AG04450 (cell line): ENCODE measurements at places on chromosomes 7 and 10. TPM values are rescaled to one million over a fixed set of nuclear protein-coding genes. Genes with fewer than 3 reads are reported as not detected.

Gene SMARCD3
- 39.2 and 47.7 TPM in 2 replicates for polyA plus RNA-seq

DNA sequence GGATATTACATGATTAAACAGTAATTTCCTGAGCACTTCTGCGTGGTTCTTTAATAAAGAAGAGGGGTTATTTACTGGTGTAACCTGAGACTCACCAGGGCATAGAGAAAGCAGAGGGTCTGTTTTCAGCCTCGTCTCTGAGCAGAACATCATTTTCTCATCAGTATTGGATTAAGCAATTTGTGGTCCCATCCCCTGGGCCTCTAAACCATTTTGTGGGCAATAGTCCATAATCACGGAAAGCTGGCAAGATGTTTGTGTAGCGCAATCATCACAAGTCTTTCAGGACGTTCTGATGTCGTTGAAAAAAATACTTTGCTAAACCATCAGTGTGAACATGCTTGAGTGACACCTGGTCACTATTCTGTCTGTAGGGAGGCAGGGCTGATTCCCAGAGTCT is 37.1 kb upstream of the SEC61G start:
- DNase-seq, result no peak

DNA sequence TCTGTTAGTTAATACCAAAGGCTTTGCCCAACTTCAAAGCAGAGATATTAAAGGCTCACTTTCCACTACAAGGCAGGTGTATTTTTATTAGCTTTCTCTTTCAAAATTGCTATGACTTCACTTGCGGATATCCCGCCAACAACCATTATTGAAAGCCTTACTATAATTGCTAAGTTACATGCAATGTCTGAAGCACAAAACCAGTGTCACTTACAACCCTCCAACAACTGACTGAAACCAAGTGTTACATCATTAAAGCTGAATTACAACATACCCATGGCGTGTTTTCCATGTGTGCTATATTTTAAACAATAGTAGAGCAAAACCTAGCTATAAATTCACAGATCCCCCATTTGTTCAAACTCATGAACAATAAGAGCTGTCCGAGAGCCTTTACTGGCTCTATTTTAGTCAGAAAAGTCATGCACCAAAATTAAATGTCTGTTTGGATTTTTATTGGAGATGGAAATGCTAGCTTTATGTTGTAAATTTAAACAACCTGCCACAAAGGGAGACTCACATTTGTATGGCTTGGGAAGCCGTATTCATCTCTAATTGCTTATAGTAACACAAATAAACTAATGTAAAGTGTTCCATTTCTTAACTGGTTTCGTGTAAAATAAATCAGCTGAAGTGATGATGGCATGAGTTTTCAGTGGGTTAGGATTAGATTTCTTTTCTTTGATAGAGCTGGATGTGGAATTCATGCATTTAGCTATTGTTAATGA is 227.1 kb downstream of the AGMO start:
- DNase-seq, result no peak

GRCh38 chr10:133452453-133452852 is 1.3 kb upstream of the SCART1 start:
- DNase-seq, result no peak

- DNase-seq, result no peak
Measured at GRCh38 chr10:91771907-91772306, 26.3 kb upstream of the TNKS2 start.

- no peak for DNase-seq
Measured at GRCh38 chr10:29295813-29296212, 6.9 kb downstream of the LYZL1 start.

- DNase-seq, result peak; percentile 16
Measured at GRCh38 chr10:94403380-94404213, 1.3 kb downstream of the TBC1D12 start.

Gene BAMBI
- 10.8 and 11.0 TPM in 2 replicates for polyA plus RNA-seq

GRCh38 chr10:83373671-83374070 is 765.6 kb upstream of the GHITM start:
- no peak for DNase-seq

DNA sequence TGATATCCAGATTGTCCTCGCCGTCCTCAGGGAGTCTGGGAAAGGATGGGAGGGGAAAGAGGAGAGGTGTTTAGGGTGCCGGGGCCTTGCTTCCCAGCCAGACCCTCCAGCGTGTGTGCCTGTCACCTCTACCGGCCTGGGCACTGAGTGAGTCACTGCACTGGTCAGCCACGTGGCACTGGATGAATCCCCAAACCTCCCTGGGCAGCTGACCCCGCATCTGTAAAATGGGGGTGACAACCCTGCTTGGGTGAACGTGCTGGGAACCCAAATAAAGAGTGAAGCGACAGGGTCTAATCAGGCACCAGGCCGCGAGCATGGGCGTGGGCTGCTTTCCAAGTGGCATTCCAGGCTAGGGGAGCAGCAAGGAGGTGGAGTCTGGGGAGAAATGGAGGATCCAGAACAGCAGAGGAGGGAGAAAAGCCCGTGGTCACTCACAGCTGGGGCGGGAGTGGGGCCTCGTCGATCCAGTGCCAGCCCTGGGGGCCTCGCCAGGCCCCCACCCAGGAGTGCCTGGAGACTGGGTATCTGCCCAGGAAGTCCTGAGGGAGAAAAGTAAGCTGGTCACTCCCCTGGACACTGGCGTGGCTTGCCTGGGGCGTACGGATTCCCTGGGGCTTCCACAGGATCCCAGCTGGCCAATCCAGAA is 29.7 kb downstream of the KLRG2 start:
- DNase-seq, result no peak

DNA sequence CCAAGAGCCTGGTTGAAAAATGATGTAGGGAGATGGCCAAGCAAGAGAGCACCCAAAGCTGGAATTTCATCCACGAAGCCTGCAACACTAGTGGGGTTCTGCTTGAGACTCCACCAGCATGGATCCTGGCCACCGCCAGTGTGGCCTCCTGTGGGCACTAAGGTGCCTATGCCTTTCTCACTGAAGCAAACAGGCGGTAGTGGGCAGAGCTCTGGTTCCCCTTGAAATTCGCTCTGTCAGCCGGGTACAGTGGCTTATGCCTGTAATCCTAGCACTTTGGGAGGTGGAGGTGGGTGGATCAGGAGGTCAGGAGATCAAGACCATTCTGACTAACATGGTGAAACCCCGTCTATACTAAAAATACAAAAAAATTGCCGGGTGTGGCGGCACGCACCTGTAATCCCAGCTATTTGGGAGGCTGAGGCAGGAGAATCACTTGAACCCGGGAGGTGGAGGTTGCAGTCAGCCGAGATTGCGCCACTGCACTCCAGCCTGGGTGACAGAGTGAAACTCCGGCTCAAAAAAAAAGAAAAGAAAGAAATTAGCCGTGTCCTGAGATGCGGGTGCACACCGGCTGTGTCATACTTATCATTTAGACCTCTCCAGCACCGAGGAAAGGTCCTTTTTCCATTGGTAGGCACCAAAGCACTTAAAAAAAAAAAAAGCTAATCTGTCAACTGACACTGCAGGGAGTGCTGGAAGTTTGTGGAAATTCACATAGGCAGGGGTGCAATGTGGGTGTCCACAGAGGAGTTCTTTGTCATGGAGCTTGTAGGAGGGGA is 28.3 kb downstream of the CCM2 start:
- DNase-seq, result no peak

DNA sequence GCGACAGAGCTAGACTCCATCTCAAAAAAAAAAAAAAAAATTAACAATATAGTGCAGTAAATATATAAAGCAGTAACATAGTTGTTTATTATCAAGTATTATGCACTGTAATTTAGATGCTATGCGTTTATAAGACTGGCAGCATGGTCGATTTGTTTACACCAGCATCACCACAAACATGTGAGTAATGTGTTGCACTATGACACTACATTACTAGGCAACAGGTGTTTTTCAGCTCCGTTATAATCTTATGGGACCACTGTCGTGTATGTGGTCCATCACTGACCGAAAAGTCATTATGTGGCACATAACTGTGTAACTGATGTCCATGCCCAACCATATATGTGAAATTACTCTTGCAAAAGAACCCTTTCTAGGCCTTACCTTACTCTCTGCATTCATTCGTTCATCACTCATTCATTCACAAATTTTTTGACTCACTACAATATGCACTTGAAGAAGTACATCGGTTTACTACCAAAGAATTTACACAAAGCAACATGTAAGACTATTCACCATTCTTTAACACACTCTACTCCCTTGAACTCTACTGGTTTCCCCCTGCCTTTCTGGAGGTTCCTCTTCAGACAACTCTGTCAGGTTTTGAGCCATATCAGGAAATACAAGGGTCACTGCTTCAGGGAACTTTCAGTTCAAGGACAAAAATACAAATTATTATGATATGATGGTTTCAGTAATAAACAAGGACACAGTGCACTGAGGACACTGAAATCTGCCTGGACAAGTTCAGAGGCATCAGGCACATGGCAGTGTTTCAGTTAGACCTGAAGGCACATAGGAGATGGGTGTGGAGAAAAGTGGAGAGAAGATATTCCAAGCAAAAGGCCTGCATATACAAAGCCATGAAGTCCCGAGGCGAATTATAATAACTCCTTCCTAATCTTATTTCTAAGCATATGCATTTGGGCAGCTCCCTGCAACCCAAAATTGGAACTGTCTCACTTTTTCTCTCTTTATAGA is 17.4 kb downstream of the ITGB1 start:
- no peak for DNase-seq

- no peak for DNase-seq
Measured at GRCh38 chr7:47320296-47320695, 261.6 kb downstream of the TNS3 start.

DNA sequence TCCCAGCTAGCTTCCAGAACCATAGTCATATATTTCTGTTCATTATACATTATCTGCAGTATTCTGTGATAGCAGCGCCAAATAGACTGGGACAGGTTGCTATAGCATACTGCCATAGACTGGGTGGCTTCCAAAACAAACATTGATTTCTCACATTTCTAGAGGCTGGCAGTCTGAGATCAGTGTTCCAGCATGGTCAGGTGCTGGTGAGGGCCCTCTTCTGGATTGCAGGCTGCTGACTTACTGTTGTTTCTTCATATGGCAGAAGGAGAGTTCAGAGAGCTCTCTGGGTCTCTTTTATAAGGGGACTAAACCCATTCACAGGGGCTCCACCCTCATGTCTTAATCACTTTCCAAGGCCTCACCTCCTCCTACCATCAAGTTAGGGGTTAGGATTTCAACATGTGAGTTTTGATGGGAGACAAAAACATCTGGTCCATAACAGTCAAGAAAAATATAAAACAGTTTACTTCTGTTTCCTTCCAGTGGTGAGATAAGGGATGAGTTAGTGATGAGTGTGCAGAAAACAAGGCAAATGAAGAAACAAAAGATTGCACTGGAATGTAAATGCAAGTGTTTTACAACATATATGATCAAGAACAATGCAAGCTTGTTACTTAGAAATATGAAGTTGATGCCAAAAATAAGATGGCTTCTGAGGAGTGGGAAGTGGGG is 399.0 kb upstream of the C7orf33 start:
- DNase-seq, result no peak

Gene HOXA11
- polyA plus RNA-seq, result 0.04 and 0.14 TPM in 2 replicates

- DNase-seq, result no peak
Measured at GRCh38 chr10:128098631-128099030, 27.6 kb downstream of the MKI67 start.

DNA sequence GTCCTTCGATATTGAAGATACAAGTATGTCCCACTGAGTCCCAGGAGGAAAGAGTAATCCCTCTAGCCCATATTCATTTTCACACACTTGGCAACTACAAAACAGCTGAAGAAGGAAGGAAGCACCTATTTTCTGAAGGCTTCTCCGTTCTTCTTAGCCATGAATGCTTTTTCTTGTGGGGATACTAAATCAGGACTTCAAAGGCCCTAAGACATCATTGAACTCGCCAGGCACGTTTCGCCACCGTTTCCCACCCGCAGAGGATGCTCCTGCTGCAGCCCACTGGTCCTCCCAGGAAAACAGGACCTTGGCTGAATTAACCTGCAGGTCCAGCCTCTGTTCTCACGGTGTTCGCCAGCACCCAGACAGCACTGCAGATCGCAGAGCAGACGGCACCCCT is 561.5 kb downstream of the DNAJB6 start:
- no peak for DNase-seq

- DNase-seq, result no peak
Measured at GRCh38 chr10:122484276-122485060, 23.1 kb downstream of the HTRA1 start.

GRCh38 chr10:129151281-129151680 is 315.8 kb upstream of the MGMT start:
- no peak for DNase-seq

GRCh38 chr7:148763622-148764021 is 64.9 kb downstream of the CUL1 start:
- peak; percentile 15 for DNase-seq

DNA sequence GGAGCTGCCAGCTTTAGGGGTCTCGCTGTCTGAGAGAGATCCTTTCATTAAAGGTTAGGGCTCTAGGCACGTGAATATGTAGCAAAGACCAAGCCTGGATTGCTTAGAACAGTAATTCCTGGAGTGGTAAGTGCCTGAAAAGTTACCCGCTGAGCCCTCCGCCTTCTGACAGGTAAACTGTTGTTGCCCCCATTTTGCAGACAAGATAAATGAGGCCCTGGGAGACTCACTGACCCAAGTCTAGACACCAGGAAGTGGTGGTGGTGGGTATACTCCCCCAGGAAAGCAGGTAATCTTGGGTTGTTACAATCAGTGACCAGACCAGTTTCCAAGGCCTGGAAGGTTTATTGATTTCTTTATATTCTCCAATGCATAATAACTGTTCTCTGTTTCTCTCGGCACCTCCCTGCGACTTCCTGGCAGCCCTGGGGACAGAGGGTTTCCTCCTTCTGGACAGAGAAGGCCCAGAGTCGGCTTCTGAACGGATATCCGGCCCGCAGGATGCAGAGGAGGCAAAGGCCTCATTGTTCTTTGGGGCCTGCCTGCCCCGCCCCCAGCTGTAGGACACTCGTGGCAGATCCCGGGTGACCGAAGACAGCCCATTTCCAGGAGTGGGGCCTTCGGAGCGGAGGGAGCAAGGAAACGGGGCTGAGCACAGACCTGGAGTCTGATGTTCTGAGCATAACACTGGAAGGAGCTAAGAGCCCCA is 1.3 kb upstream of the GRK5 start:
- no peak for DNase-seq

Gene SPDYE17
- not detected in 2 replicates for polyA plus RNA-seq

- DNase-seq, result no peak
Measured at GRCh38 chr7:135206941-135207391, 4.4 kb downstream of the WDR91 start.

DNA sequence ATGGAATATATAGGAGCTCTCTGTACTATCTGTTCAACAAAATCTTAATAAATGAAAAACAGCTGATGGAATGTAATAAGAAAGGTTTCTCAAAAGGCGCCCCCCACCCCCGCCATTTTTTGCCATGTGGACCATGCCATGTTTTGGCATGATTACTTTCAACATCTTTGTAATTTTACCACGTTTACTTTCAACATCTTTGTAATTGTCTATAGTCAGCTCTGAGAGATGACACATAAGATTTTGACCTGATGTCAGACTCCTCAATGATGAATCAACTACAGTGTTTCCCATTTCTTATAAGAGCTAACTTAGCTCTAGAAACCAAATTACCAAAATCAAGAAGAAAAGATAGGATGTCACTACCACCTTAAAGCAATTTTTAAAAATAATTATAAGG is 144.9 kb upstream of the AHR start:
- no peak for DNase-seq

GRCh38 chr7:51249187-51249945 is 67.2 kb downstream of the COBL start:
- no peak for DNase-seq

Gene ZNF33B
- polyA plus RNA-seq, result 5.6 and 6.1 TPM in 2 replicates
